ENCODE measurements at places on chromosomes 2 and 18. TPM values are rescaled to one million over a fixed set of nuclear protein-coding genes. Genes with fewer than 3 reads are reported as not detected.

The CXCR4 gene
- 1.3 TPM for polyA plus RNA-seq

DNA sequence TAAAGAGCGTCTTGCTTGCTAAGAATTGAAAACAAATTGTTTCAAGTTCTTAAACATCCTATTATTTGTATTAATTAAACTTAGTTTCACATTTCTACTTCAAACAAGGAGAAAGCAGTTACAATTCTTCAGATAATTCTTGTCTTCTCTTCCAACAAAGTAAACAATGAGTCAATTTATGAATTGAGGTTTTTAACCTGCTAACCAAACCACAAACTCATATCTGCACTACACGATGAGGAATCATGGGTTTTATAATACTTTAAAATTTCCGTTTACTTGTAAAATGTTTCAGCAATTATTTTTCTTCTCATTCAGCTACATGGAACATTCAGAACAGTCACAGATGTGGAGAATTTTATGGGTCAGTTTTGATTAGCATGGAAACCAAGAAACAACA lies 114.2 kb downstream of the SPIRE1 start:
- no peaks in the 10 kb centered on the region for H3K36me3 ChIP-seq
- H3K4me1 ChIP-seq: no peaks in the 10 kb centered on the region
- DNase-seq: no peak
- H3K4me3 ChIP-seq: no peak overlapping the region

DNA sequence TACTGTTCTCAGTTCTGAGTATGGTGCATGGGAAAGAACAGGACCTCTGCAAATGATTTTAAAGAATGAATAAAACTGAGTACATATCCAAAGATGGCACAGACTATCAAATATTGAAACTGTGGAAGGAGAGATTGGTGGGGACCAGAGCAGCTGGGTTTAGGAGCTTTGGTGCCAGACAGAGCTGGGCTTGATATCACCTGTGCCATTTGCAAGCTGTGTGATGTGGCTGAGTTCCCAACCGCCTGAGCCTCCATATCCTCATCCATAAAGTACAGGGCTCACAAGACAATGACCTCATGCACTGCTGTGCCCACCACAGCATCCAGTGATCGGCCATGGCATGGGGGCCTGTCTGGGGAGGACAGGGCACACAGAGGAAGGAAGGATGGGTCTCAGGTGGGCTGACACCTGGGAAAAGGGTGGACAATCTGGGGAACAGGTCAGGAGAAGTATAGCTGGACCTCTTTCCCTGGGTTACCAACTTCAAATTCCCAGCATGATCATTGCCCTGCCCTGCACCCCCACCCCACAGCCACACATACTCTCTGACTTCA lies 83.9 kb upstream of the RAB6C start:
- DNase-seq: no peak
- H3K36me3 ChIP-seq: no peaks in the 10 kb centered on the region
- H3K4me3 ChIP-seq: no peak overlapping the region
- H3K27ac ChIP-seq: no peak overlapping the region
- no peaks in the 10 kb centered on the region for H3K27me3 ChIP-seq
- no peaks in the 10 kb centered on the region for H3K4me1 ChIP-seq

DNA sequence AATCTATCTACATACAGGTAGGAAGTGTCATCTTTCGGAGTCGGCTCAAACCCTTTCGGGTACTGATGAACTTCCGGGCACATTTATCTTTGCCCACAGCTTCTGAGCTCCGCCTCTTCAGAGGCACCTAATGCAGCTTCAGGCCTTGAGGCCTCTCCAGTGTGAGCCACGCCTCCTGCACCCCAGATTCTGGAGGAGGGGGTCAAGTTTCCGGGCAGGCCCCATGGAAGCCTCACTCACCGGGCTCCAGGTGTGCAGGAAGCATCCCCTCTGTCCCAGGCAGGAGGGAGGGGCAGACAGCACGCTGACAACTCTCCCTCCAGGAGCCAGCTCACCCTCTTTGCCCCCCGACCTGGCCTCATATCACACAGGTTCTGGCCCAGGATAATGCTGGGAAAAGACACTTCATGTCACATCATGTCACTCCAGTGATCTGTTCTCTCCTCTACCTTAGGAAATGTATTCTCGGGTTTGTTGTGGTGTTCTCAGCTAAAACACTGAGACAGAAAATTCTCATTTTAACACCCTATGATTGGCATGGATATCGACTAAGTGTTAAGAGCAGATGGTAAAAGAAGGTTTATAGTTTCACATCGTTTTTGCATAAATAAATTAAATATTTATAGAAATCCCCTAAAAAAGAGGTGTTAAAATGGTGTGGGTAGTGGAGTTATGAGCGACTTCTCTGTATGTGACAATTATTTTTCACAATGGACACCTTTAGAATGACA lies 46.2 kb upstream of the COPS8 start:
- H3K36me3 ChIP-seq: no peaks in the 10 kb centered on the region
- H3K4me1 ChIP-seq: no peaks in the 10 kb centered on the region
- no peak overlapping the region for H3K27ac ChIP-seq
- no peak for DNase-seq

The KCNK3 gene
- 0.16 TPM for polyA plus RNA-seq

- H3K4me1 ChIP-seq: no peaks in the 10 kb centered on the region
- no peak overlapping the region for H3K27ac ChIP-seq
Measured at GRCh38 chr2:2036686-2037085, 292.4 kb upstream of the PXDN start.

DNA sequence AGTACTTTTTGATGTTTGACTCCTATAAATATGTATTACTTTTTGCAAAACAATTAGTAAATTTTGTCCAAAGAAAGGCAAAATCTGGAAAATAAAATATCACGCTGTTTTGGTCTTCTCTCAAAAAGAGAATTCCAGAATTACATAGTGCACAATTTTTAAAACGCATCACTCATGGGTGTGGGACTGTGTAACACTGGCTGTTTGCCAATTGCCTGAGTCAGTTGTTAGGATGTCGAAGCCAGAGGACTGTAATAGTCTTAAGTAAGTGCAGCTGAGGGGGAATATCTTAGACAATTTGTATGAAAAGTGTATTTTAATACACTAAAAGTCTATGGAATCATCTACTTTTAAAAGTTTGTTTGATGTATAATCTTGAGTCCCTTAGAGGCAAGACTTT lies 24.1 kb upstream of the EPHA4 start:
- no peaks in the 10 kb centered on the region for H3K27me3 ChIP-seq
- no peak for DNase-seq
- no peak overlapping the region for H3K4me3 ChIP-seq
- H3K27ac ChIP-seq: no peak overlapping the region
- no peaks in the 10 kb centered on the region for H3K36me3 ChIP-seq

Measured in SK-N-SH (cell line).